H54 (cell line): ENCODE measurements at places on chromosomes 7 and 10.

GRCh38 chr7:27961255-27961654, 219.3 kb downstream of the JAZF1 start:
- peak; percentile 92 for DNase-seq

- DNase-seq, result no peak
Measured at GRCh38 chr7:142774826-142775225, 4.1 kb downstream of the PRSS2 start.

DNA sequence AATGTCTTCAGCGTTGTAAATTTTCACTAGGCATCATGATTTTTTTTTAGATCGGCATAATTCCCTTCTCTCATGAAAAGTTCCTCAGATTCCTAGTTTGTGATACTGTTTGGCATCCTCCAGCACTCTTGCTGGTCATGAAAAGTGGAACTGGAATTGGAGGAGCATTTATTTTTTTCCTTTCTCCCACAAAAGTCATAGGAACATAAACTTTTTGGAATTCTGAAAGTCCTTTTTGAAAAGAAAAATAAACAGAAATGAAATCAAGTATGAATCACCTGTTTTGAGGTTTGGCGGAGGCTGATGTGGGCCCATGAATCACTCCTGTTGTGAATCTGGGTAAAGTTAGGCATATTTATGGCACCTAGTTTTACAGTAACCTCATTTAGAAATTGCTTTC, 17.7 kb downstream of the CACNB2 start:
- peak; percentile 16 for DNase-seq

DNA sequence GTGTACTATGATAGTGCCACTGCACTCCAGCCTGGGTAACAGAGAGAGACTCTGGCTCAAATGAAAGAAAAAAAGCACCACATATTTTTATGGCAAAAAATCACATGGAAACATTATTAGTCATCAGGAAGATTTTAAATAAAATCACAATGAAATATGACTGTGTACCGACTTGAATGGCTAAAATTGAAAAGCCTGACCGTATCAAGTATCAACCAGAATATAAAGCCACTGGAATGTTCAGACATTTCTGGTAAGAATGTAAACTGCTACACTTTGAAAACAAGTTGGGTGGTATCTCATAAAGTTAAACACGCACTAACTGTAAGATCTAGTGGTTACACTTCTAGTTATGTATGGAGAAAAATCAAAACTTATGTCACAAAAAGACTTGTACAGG, 306.7 kb upstream of the MBL2 start:
- DNase-seq, result no peak

DNA sequence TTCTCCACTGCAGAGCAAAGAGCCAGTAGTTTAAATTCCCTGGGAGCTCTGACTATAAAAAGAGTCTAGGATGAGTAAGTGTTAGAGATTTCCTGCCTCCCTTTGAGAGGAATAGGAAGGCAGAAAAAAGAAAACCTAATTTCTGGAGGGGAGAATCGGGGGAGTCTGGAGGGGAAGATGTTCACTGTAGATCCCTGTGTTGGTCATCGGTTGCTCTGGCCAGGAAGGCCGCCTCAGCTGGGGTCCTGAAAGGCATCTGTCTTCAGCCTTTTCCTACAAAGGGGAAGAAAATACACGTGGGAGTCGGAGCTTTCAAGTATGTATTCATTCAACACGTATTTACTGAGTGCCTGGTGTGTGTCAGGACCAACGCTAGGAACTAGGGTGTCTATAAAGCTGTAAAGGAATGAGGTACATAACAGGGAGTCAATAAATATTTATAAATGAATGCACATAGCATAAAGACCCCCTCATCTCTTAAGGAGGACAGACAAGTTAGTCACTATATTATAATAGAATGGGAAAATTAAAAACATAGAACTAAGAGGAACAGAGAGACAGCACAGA, 101.1 kb downstream of the ICA1 start:
- DNase-seq, result no peak

DNA sequence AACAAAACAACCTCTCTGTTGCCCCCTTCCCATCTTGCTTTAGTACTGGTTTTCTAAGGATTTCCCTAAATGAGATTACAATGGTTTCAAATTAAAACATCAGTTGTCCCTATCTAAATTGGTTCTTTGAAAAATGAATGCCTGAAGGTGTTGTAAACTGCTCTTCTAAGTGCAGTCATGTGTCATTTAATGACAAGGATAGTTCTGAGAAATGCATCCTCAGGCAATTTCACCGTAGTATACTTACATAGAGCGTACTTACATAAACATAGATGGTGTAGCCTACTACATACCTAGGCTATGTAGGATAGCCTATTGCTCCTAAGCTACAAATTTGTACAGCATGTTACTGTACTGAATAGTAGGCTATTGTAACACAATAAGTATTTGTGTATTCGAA, 278.1 kb downstream of the MAGI2 start:
- no peak for DNase-seq

- DNase-seq, result no peak
Measured at GRCh38 chr10:12484941-12485805, 135.8 kb downstream of the CAMK1D start.

DNA sequence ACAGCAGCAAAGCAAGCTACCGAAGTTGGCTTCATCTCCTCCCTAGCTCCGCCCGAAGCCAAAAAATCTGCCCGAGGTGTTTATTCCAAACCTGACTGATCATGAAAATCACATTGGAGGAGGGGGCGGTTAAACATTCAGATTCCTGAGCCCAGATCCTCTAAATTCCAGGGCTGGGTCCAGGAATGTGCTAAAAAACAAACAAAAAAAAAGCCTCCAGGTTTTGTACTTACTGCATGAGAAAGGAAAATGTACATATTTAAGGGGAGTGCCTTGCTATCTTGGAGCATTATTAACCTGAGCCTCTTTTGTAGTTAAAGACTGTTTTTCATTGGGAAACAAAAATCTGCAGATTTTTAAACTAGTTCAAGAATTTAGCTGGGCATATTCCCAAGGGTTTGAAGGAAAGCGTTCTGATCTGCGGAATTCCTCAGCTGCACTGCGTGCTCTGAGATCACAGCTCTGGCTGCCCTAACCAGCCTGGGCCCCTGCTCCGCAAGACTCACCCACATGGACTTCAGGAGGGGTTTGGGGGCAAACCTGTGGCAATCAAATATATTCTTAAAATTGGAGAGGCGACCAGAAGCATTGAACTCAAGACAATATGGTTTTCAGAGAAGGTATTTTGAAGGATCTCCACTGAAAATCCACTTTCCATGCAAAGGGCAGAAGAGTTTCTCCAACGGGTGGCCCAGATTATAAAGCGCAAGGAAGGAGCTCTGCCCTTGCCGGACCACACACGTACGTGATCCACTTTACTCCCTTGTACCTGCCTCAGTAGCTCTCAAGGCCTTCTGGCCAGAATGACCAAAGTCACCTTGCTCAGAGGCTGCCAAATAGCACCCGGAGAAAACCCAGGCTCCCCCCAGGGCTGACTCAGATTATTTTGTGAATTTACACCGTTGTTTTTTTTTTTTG, 10.0 kb upstream of the TNS3 start:
- DNase-seq, result no peak

DNA sequence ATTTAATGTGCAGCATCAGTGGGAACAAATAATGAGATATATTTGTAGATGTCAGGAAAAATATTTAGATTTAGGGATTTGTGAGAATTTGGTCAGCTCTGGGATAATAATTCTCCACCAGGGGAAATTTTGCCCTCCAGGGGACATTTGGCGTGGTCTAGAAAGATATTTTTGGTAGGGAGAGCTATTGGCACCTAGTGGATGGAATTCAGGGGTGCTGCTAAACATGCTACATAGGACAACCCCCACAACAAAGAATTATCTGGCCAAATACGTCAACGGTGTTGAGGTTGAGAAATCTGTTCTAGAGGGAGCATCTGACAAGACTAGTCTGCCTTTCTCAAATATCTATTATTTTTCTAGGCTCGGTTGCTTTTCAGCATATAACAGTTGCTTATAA, 2.1 kb downstream of the ADK start:
- no peak for DNase-seq

DNA sequence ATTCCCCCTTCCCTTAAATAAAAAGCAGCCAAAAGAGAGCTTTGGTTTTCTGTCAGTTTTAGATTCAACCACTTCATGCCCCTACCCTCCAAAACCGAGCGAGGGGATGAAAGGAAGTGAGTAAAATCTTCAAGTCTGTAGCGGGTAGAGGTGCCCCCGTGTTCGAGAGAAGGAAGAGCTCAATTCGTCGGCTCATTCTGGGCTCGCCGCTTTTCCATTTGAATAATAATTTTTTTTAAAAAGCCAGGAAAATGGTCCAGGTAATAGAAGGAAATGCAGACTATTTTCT, 436.2 kb upstream of the GALNT17 start:
- no peak for DNase-seq

DNA sequence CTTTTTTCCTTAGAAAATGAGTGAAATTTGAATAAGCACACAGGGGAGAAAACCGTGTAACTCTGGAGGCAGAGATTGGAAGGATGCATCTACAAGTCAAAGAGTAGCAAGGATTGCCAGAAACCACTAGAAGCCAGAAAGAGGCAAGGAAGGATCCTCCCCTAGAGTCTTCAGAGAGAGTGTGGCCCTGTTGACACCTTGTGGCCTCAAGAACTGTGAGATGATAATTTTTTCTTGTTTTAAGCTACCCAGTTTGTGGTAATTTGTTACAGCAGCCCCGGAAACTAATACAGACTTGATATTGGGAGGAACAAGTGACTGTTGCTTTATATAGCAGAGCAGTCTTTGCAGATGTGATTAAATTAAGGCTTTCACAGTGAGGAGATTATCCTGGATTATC, 3.6 kb upstream of the GIMAP7 start:
- no peak for DNase-seq

DNA sequence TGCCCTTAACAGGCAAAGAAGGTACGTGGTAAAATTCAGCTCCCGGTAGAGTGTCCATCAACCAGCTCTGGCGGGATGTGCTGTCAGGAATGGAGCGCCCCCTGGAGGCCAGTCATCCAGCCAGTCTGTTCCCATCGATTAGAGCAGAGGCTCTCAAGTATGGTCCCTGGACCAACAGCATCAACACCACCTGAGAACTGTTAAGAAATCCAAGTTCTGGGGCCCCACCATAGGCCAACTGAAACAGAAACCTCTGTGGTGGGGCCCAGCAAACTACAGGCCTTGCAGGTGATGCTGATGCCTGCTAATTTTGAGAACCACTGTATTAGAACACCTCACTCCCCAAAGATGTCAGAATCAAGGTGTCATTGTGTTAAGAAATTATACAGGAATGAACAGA, 109.2 kb downstream of the DPY19L1 start:
- DNase-seq, result peak; percentile 19

- no peak for DNase-seq
Measured at GRCh38 chr7:90749774-90750173, 153.7 kb downstream of the CDK14 start.
